ENCODE measurements at places on chromosomes 12 and 14. TPM values are rescaled to one million over a fixed set of nuclear protein-coding genes. Genes with fewer than 3 reads are reported as not detected.

Gene PROX2
- not detected for total RNA-seq

Gene PMCH
- not detected for total RNA-seq

Gene CD163L1
- total RNA-seq = not detected

Gene SLCO1B1
- not detected for total RNA-seq

Gene SAMD15
- 2.0 TPM for total RNA-seq

Gene TAS2R31
- 1.7 TPM for total RNA-seq

Gene DPPA3
- total RNA-seq = not detected

GRCh38 chr12:79512068-79512467 is 178.7 kb downstream of the PAWR start:
- peak; percentile 49 for DNase-seq

GRCh38 chr14:93832081-93832480 is 43.8 kb upstream of the PRIMA1 start:
- DNase-seq = no peak

GRCh38 chr12:76679778-76680177 is 84.1 kb upstream of the ZDHHC17 start:
- DNase-seq = no peak

DNA sequence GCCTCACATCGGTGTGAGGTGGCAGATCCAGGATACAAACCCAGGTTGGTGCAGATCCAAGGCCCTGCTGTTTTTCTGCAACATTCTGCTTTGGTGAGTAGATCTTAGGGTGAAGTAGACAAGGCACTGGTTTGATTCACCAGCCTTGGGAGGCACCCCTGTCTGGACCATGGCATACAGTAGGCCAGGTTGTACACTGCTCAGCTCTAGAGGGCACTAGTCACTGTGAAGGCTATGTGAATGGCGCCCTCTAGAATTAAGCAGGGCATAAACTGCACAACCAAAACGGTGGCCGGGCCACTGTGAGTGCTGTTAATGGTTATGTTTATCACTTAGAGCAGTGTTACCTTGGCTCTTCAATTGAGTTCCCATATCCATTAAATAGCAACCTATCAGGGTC is 280.6 kb upstream of the PWP1 start:
- peak; percentile 82 for DNase-seq

DNA sequence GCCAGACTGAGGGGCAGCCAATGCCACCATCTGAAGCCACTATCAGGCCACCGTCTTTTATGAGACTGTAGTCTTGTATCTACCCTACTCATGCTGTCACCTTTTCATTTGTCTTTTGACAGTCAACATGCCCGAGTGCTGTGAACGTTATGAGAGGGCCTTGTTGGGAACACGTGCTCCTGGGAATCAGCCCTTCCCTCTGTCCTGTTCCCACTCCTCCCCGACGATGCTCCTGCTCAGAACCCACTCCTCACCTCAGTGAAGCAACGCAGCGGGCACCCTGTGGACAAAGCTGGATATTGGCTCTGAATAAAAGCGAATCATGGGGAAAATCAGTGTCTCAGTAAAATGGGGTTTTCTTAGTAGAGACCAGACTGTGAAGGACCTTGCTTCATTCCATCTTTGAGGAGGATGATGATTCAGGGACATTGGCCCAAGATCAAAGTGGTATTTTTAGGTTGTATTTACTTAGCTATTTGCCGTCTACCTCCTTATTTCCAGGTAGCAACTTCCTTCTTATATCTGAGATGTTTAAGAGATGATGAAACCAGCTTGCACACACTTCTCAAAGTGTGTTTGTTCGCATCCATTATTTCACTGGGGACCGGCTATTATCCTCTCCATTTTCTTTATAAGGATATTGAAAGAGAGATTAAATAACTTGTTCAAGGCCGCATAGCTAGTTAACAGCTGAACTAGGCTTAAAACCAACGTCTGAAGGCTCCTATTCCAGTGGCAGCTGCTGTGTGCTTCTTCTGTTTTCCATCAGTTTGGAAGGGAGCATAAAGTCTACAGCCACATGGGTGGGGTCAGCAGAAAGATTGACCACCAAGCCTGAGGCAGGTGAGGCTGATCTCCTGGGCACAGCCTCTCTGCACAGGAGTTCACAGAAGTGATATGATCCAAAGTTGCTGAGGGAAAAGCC is 43.9 kb upstream of the CTDSP2 start:
- DNase-seq = no peak

DNA sequence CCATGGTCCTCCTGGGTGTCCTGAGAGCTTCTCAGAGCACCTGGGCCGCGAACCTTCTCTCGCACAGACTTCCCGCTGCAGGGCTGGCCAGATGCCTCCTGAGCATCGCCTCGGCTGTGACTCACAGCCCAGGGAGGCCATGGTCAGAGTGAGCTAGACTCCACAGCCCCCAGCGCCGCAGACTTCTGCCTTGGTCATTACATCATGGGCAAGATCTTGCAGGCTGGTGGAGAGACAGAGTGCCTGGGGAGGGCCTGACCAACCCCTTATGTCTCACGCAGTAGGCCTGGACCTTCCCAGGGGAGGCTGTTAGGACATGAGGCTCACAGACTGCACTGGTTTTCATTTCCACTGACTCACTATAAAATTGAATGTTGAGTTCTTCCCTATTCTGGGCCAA is 41.8 kb downstream of the SMOC1 start:
- no peak for DNase-seq

GRCh38 chr12:46209914-46210872 is 58.6 kb downstream of the SLC38A1 start:
- DNase-seq = no peak

DNA sequence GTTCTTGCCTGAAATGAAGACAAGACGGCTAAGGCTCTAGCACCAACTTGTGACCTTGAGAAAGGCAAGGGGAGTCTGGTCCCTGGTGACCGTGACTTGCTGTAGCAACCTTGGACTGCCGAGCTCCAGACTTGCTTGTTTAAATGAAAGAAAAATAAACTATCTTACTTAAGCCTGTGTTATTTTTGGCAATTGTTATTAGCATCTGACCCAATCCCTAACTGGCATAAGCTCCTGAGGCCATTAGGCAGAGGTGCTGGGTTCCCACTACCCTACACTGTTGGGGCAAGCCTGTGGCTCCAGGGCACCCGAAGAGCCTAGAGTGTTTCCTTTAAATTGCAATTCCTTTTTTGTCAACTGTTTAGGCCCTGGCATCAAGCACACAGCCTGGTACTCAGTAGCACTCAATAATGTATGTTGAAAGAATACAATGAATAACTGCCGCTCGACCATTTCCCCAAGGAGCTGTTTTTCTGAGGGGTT is 106.9 kb upstream of the HIF1A start:
- DNase-seq = no peak

DNA sequence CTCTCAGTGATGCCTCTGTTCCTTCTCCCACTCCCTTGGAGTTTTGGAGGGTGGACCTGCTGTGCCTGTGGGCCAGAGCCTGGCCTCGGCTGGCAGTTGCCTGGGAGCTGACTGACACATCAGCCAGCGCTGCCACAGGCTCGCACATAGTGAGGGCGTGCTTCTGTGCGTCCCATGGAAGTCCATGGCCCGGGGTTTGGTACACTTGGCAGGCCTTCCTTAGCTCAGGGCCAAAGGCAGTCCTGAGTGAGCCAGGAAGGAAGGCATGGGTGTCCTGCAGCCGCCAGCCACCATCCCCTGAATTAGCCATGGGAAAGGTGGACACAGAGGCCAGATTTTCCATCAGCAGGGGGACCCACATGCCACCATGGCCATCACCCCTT is 1.1 kb upstream of the DEGS2 start:
- DNase-seq = no peak

DNA sequence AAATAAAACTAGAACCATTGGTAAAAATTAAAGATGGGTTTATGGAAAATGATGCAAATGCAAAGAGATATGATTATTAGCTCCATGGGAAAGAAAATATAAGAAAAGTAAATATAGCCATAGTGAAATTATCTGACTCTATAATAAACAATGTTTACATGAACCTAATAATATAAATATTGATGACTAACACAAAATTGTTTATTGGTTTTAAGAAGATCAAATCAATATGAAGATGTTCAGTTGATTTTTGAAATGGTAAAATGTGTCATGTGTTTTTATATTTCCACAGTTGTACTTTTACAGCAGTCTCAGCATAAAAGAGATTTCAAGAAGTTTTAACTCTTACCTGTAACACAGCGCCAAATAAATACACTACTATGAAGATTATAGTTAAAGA is 114.0 kb downstream of the SLC41A2 start:
- DNase-seq = no peak

DNA sequence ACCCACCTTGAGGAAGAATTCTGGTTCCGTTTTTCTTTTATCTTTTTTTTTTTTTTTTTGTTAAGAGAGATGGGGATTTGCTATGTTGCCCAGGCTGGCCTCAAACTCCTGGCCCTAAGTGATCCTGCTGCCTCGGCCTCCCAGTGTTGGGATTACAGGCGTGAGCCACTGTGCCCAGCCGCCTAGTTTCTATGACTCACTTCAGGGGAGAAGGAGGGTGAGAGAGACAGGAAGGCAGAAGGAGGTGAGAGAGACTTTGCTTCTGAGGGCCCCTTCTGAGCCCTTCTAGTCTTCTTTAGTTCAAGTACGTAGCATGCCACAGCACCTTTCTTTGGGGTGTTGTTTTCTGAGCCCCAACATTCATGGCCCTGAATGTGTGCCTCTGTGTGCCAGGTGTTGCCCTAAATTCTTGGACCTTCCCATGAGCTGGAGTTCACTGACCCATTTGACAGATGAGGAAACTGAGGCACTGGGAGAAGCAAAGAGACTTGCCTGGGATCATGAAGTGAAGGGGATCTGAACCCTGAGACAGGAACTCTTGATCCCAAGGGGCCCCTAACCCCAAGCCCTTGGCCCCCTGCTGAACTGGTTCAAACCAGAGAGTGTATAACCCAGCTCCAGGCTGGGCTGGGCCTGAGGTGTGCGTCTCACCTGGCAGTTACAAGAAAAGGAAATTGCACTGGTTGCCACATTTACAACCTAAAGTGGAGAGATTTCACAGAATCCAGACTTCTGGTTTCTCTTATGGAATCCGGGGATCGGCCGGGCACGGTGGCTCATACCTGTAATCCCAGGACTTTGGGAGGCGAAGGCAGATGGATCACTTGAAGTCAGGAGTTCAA is 20.8 kb downstream of the SH2B3 start:
- no peak for DNase-seq

- DNase-seq = no peak
These were observed 260.9 kb downstream of the VRK1 start for GRCh38 chr14:97058074-97058467.

GRCh38 chr14:51382506-51382905 is 142.5 kb downstream of the TMX1 start:
- DNase-seq = no peak

GRCh38 chr14:98931911-98932310 is 340.1 kb downstream of the BCL11B start:
- DNase-seq = no peak

DNA sequence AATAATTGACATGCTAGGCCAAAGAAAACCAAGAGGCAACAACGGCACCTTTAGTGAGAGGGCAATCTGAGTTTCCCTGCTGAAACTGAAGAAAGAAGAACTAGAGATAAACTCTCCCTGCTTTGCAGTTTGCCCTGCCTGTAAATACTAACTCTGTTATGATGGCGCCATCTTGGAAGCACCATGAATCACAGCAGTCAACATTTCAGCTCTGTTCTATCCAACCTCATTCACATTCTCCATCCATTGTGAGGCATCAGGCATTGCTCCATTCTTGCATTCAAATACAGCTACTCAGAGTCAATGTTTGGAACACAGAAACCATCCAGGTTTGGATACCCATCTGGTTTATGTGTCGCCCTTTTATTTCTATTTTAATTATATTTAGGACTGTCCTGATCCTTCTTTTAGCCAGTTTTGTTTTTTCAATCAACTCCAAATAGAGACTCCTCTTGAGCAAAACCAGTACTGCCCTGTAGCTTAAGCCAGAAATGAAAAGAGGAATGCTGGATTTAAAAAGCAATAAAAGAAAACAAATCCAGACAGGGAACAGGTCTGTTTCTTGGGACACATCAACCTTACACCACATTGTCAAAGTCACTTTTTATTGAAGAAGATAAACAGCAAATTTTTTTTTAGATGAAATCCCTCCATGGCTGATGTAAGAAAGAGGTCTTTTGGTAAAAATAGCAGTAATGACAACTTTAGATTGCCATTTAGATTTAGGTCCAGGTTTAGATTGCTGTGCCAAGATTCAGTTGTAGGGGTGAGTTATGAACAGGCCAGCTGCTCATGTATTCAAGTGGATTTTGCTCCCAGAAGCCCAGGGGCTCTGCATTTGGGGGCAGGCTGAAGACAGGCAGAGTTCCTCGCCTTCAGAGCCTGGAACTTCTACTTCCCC is 33.3 kb upstream of the PPM1A start:
- no peak for DNase-seq

DNA sequence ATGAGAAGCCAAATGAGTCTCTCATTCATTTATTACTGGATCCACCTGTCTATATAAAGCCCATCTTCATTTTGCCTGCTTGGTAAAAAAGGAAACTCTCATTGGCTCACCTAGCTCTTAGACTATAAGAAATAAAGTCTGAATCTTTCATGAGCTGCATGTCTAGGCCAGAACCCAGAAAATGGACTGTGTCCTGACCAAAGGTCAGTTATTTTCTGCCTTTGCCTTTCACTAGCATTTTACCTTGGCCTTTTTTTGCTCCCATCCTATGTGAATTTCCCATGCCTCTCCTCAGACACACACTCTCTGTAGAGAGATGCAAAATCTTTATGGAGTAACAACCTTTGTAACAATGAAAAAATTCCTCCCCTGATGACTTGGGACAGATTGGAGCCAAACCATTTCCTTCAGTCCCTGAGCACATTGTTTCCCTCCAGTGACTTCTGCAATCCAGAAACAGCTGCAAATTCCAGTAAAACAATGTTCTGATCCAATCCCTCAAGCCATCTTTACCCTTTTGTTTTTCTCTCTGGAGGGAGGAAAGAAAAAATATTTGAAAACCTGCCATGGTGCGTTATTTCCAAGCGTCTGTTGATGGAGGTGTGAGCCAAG is 33.6 kb upstream of the MAP3K9 start:
- DNase-seq = no peak

DNA sequence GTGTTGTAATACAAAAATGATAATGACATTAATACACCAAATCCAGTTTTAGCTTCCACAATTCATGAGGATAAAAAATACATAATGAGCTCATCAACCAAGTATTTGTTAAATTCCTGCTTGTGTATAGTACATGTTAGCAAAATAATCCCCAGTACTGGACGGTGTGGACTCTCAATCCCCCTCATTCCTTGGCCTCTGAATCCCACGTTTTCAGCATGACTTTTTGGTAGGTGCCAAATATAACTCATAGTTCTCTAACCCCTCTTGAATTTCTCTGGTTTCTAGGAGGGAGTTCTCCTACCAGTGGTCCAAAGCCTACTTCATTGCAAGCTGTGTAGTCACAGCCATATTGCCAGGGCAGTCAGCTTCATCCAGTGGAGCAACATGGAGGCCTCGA is 41.4 kb upstream of the EPS8 start:
- DNase-seq = no peak

GRCh38 chr12:3905664-3906063 is 32.5 kb upstream of the PARP11 start:
- no peak for DNase-seq

DNA sequence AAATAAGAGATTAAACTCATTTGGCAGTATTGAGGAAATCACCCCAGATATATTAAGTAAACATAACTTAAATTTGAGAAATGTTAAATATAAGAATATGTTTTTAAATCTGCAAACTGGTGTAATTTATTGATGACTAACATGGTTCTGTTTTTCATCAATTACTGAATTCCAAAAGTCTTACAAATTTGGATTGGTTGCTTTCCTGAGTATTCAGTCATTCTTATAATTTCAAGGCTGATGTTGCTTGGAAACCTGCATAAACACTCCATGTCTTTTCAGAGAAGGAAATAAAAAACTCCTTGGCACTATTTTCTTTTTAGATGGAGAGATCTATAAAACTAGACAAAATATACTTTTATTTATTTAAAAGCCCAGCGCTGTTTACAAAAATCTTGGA is 71.7 kb downstream of the NOVA1 start:
- no peak for DNase-seq

Data from SK-MEL-5 (cell line).